Stimulated activated CD4-positive, alpha-beta T cell treated with anti-CD3 and anti-CD28 coated beads, Interleukin-12 subunit alpha, Interleukin-12 subunit beta, amount 100 ng/mL, for 48 hours (primary cell): ENCODE measurements at places on chromosomes 7 and 10.

GRCh38 chr7:407721-408539, 111.7 kb downstream of the PDGFA start:
- no peak for DNase-seq

DNA sequence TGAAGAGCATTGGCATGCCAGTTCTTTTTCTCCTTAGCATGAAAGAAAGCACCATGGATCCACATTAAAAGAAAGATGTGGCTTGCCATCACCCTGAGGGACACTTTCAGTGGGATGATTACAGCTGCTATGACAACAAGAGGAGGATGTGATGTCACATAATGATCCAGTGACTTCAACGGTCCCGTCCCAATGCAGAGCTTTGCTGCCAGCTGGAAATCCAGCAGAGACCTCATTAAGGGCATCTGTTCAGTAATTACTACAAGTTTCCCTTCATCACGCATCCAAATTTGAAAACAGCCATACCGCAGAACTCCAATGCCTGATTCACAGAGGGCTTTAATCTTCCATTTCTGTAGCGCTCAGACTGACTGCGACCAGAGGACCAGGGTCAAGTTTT, 206.6 kb downstream of the LSM5 start:
- no peak for DNase-seq

GRCh38 chr7:50621973-50622490, 56.8 kb upstream of the DDC start:
- no peak for DNase-seq

GRCh38 chr10:65911151-65911835, 1014.5 kb upstream of the LRRTM3 start:
- DNase-seq: no peak

DNA sequence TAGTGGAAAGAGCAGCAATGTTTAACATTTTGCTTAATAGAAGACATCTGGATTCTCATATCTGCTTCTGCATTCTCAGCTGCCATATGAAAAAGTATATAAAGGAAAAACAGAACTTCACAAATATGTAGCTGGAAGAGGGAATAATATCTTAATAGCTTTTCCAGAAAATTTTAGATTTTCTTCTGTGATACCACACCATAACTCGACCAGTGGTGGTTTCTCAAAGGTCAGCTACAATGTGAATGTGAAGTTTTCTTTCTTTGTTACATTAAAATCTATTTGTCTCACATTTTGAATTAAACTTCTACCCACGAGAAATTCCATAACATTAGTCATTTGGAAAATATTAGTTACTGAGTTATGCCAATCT, 339.8 kb downstream of the PARD3 start:
- no peak for DNase-seq

DNA sequence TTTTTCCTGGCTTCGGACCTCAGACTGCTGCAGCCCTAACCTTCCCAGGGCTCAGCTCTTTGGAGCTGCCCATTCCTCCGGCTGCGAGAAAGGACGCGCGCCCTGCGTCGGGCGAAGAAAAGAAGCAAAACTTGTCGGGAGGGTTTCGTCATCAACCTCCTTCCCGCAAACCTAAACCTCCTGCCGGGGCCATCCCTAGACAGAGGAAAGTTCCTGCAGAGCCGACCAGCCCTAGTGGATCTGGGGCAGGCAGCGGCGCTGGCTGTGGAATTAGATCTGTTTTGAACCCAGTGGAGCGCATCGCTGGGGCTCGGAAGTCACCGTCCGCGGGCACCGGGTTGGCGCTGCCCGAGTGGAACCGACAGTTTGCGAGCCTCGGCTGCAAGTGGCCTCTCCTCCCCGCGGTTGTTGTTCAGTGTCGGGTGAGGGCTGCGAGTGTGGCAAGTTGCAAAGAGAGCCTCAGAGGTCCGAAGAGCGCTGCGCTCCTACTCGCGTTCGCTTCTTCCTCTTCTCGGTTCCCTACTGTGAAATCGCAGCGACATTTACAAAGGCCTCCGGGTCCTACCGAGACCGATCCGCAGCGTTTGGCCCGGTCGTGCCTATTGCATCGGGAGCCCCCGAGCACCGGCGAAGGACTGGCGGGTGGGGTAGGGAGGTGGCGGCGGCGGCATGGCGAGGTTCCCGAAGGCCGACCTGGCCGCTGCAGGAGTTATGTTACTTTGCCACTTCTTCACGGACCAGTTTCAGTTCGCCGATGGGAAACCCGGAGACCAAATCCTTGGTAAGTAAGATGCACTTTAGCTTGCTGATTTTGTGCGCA, at the start of gene PLXDC2:
Gene PLXDC2, plus strand, starts transcription at position 22 of the 820 bp plus-strand sequence.
- no peak for DNase-seq

DNA sequence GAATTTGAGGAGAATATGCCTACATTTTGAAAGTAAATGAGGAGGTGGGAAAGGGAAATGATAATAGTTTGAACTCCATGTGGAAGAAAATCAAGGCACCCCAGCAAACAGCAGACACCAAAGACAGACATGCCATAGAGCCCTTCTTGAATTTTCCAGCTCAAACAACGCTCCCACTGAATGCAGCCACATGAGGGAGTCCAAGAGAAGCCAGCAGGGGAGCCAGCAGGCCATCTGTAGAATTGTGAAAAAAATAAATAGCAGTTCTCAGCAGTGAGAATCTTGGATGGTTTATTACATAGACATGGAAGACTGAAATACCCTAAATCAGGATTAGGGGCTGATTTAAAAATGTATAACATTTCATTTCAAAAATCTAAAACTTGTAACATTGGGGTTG, 1567.3 kb upstream of the LRRTM3 start:
- DNase-seq: no peak

DNA sequence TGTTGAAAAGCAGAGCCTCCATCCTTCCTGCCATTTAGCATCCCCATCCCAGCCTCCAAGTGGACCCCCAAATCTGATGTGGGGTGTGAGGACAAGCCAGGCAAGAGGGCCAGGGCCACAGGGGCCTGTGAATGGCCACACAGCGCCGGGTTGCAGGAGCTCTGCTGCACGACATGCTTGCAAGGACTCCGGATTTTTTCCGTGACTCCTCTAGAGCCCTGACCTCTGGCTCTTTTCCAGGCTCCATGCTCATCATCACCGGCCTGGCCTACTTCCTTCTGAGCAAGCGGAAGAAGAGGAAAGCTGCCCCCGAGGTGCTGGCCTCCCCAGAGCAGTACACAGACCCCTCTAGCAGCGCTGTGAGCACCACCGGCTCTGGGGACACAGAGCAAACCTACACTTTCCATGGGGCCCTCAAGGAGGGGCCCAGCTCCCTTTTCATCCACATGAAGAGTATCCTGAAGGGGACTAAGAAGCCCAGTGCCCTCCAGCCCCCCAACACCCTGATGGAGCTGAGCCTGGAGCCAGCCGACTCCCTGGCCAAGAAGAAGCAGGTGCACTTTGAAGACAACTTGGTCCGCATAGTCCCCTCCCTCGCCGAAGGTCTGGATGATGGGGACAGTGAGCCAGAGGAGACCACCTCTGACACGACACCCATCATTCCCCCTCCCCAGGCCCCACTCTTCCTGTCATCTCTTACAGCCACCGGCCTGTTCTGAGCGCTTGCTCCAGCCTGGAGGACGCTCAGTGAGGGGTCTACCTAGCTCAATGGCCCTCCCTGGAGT, 23.5 kb downstream of the TMEM72 start:
- no peak for DNase-seq

DNA sequence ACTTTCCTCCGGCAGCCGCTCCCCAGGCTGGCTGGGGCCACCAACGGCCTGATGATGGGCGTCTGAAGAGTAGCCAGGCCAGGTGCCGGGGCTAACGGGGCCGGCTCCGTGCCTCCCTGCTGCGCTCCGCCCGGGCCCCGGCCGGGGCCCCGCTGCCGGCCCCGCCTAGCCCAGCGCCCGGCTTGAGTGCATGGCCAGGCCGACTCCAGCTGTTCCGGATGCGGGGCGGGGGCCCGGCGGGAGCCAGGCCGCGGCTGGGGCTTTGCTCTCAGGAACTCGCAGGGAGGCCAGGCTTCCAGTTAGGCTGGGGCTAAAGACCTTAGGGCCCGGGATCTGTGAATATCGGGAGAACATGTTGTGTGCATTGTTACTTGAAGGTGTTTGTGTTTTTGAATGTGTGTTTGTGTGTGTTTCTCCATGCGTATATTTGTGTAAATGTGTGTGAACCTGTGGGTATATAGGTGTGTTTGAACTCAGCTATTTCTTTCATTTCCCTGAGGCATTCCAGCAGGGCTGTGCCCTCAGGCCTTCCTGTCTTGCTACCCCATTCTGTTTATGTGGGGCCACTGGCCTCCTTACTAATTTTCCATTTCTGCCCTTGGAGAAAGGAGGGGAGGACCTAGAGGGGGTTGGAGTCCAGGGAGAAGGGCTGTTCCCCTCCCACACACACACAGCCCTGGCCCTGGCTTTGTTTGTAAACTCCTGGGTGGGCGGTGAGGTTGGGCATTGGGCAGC, 1.1 kb upstream of the LBX1 start:
- DNase-seq: no peak

- DNase-seq: no peak
Observed at GRCh38 chr7:151798851-151799448, 78.0 kb downstream of the PRKAG2 start.

DNA sequence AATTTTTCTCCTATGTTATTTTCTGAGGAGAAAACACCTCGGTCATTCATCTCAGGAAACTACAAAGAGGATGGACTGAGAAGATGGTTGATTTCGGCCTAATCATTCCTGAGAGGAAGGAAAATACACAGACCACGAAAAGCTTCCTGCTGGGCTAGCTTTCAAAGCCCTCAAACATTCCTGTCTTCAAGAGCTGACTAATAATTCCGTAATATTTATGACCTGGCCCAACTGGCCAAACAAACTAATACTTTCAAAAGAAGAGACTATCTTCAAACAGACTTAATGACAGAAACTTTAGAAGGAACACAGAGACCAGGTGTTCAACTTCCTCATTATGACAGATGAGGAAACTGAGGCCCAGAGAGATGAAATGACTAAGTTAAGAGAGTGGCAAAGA, 215.1 kb upstream of the FRMD4A start:
- DNase-seq: no peak
